ENCODE measurements at places on chromosomes 3 and 15.

- DNase-seq: no peak
Measured at GRCh38 chr3:134869153-134869726, 74.2 kb downstream of the EPHB1 start.

- DNase-seq: no peak
Measured at GRCh38 chr3:73384091-73384906, 240.4 kb downstream of the PDZRN3 start.

- no peak for DNase-seq
Measured at GRCh38 chr15:52288051-52288942, 7.3 kb downstream of the MYO5C start.

GRCh38 chr3:127422663-127423375, 135.0 kb upstream of the PRR20G start:
- DNase-seq: no peak

DNA sequence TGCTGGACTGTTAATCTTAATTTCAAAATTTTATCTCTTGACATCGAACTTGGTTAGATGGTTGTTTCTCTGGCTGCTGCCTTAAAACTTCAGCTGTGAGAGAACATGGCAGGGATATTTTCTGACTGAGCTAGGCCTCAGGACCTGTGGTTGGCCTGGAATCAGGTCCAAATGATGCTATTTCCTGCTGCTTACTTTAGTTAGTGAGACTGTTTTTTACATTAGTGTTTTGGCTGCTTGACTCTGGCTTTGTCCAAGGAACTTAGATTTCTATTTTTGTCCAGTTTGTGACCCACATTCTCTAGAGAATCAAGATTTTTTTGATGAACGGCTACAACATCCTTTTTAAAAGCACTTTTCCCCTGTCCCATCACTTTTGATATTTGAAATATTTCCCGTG, 497.9 kb upstream of the SGO1 start:
- DNase-seq: no peak

- peak; percentile 70 for DNase-seq
Measured at GRCh38 chr15:45133561-45133920, 3.7 kb downstream of the DUOX1 start.

GRCh38 chr15:46409841-46410301, 775.0 kb downstream of the SQOR start:
- no peak for DNase-seq

DNA sequence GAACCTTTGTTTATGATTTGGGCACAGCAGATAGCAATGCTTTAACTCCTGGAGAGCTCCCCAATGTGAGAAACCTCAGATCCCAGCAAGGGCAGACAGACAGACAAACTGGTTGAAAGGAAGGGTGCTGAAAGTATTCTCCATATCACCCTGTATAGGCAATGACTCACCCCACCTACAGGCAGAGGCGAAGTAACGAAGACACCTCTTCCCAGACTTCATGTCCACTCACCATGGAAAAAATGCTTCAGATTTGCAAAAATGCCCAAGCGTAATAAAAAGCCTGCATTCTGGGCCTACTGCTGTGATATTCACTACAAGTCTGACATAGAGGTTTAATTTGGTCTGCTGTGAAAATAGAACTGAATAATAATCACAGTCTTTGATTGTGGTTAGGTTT, 50.5 kb downstream of the THBS1 start:
- no peak for DNase-seq

DNA sequence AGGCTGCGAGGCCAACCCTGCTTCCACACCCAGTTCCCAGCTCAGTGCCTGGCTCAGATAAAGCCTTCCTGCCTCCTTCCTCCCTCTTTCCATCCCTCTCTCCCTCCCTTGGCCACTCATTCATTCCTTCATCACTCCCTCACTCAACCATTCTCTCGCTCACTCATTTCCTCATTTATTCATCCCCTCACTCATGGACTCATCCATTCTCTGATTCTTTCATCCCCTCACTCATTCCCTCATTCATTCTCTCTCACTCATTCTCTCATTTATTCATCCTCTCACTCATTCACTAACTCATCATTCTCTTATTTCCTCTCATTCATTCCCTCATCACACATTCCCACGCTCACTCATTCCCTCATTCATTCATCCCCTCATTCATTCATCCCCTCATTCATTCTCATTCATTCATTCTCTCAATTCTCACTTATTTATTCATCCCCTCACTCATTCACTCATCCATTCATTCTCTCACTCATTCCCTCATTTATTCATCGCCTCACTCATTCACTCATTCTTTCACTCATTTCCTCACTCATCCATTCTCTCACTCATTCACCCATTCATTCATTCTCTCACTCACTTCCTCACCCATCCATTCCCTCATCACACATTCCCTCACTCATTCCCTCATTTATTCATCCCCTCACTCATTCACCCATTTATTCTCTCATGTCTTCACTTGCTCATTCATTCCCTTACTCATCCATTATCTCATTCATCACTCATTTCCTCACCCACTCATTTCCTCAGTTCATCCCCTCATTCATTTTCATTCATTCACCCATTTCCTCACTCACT, 13.2 kb downstream of the ABTB1 start:
- no peak for DNase-seq

DNA sequence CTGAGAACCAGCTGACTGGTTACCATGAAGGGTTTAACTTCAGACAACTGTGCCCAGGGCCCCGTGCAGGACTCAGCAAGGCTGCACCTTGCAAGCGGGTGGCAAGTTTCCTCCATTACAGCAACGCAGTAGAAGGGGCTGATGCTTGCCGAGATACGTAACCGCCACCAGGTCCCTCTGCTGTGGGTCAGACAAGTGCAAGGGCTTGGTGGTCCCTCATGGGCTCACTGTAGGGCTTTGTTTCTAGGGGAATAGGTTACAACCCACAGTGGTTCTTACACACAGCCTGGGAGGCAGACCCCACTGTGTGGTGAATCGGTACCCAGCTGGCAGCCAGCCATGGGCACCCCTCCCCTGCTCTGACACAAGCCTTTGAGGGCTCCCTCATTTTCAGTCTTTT, 15.5 kb upstream of the SNRPA1 start:
- no peak for DNase-seq

DNA sequence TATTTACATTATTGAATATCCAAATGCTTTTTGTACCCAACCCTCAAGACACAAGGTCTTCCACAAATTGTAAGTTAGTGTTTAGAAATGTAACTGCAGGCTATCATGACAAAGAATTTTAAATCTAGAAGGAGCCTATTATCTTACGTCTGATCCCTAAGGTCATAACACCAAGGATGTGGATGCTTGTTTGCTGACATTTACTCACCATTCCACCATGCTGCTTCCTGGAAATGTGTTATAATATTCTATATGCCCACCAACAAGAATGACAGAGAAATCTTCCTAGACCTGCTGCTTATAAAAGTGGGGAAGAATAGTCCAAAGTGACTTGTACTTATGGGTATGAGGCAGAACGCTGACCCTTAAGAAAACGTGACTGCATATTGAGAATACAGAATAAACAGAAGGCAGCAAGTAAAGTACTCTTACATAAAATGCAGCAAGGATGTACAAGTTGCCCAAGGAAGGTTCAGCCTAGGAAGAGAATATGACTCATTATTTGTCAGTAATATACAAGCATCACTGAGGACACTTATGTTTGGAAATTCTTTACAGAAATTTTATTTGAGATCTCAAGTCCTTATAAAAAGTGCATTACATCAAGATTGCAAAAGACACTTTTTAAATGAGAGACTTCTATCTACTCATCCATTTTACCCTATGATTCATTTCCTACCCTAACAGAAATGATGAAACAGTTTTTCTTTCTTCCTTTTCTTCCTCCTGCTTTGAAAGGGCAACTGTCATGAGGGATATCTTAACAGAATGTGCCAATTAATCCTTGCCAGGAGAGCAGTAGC, 59.6 kb downstream of the ESYT3 start:
- no peak for DNase-seq

GRCh38 chr15:41492597-41493204, 973 bp upstream of the ITPKA start:
- peak; percentile 25 for DNase-seq

GRCh38 chr15:26662283-26662682, 110.6 kb downstream of the GABRB3 start:
- DNase-seq: no peak

DNA sequence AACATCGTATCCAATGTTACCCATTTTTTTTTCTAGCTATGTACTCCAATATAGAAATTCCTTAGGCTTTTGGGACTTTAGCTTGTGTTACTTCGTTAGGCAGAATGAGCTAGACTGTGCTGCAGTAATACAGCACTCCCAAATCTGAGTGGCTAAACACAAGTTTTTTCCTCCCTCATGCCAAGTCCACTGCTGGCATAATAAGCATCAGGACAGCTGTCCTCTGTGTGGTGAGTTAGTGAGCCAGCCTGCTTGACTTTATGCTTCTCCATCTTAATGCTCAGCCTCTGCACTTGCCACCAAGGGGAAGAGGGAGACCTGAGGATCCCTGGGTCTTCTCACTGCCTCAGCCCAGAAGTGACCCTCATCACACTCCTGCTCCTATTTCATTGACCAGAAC, 18.2 kb upstream of the ACOX2 start:
- DNase-seq: no peak

DNA sequence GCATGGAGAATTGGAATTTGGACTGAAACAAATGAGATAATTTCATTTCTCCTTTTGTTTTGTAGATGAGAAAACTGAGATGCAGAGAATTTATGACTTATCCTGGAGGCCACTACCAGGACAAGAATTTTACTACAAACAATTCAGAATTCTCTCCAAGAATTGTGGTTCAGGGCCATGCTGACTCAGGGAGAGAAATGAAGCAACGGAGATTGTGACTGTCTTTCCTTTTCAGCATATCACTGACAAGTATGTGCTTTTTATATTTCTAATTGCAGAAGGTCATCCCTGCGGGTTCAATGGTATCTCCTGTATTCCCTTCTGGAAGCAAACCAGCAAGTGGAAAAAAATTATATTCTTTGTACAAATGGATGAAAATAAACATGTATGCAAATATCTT, 170.8 kb upstream of the MITF start:
- no peak for DNase-seq

GRCh38 chr3:100033184-100033583, 81.1 kb downstream of the FILIP1L start:
- no peak for DNase-seq

DNA sequence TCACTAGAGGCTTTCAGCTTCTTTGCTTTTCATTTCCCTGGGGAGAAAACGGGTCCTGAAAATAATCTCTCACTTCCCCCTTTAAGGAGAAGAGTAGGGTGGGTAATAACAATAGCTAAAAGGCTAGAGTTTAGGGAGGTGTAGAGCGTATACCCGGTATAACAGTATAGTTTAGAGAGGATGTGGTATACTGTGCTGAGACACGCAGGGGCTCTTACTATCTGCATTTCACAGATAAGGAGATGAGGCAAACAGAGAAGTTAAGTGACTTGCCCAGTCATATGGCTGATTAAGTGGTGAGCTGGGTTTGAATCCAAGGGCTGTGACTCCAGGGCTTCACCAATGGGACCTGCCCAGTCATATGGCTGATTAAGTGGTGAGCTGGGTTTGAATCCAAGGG, 15.0 kb upstream of the KCNMB3 start:
- no peak for DNase-seq

- DNase-seq: no peak
Measured at GRCh38 chr3:81911221-81911620, 149.8 kb upstream of the GBE1 start.

GRCh38 chr3:11238880-11239279, 33.3 kb upstream of the ATG7 start:
- DNase-seq: no peak

GRCh38 chr15:90868261-90868689, at the start of gene FURIN:
Gene FURIN (plus strand): TSS chr15:90868588. CDS start chr15:90875741, 7,153 bp downstream.
- DNase-seq: no peak

DNA sequence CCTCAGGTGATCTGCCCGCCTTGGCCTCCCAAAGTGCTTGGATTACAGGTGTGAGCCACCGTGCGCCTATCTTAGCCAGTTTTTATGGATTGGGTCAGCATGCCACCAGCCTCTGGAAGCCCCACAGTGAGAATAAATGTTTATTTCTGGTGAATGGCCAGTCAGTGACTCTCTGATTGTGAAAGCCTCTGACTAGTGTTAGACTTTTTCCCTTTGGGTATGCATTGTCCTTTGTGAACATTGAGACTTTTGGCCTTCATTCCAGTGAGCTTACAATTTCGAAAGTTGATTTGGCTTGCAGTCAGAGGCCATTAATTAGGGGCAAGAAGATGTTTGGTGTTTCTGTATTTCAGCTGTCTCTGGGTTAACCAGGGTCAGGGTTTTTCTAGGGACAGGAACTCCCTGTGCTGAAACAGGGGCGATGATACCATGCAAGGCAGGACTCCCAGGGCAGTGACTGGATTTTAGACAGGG, 274.5 kb upstream of the C2CD4B start:
- DNase-seq: no peak

DNA sequence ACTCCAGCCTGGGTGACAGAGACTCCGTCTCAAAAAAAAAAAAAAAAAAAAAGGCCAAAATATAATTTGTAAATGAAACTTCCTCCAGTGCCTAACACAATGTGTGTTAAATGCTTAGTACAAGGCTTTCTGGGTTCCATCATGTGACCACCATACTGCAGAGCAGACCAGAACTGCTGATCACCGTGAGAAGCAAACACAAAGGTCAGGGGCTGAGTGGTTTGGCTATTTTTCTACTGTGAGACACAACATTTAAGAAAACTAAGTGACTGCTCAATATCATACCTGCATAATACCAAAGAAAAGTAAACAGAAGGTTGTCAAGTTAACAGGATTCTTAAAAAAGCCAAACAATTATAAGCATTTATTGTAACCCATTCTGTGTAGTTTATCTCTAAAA, 13.2 kb downstream of the ABCC5 start:
- no peak for DNase-seq

DNA sequence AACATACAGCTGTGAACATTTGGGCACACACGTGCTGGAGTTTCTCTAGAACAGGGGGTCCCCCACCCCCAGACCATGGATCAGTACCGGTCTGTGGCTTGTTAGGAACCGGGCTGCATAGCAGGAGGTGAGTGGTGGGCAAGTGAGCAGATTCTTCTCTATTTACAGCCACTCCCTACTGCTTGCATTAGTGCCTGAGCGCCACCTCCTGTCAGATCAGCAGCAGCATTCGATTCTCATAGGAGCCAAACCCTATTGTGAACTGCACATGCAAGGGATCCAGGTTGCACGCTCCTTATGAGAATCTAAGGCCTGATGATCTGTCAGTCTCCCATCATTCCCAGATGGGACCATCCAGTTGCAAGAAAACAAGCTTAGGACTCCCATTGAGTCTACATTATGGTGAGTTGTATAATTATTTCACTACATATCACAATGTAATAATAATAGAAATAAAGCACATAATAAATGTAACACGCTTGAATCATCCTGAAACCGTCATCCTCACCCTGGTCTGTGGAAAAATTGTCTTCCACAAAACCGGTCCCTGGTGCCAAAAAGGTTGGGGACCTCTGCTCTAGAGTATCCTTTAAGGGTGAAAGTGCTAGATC, 25.8 kb downstream of the CHRM5 start:
- DNase-seq: peak; percentile 64

GRCh38 chr3:120793601-120794000, 51.1 kb downstream of the GTF2E1 start:
- no peak for DNase-seq

Data from WERI-Rb-1 (cell line).